ENCODE measurements at places on chromosomes 2 and 18.

GRCh38 chr2:111225856-111226255 lies 105.1 kb downstream of the BCL2L11 start:
- no peak for DNase-seq

GRCh38 chr2:192377173-192377572 lies 182.4 kb upstream of the TMEFF2 start:
- no peak for DNase-seq

DNA sequence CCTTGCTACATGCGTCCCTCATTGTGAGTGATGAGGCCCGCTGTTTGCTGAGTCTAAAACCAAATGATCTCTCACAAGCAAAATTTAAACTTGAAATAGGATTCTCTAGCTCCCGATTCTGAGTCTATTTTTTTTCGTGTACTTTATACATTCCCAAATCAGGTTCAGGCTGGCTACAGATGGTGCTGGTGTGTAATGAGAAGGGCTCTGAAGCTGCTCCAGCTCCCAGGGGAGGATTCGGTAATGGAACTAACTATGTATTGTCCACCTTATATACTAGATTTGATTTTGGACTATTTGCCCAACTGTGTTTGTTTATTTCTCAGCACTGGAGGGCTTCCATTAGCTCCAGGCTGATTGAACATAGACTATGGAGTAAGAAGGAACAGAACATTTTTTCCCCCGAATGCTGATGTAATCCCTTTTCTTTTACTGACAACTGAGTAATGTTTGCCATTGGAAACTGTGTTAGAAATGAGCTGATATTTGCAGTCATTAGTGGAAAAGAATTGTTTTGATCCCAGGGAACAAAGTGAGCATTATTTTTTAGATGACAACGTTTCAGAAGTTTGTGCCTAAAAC lies 274.0 kb upstream of the FIGN start:
- DNase-seq: no peak

GRCh38 chr18:24219561-24220317 lies 80.9 kb downstream of the CABYR start:
- DNase-seq: no peak

DNA sequence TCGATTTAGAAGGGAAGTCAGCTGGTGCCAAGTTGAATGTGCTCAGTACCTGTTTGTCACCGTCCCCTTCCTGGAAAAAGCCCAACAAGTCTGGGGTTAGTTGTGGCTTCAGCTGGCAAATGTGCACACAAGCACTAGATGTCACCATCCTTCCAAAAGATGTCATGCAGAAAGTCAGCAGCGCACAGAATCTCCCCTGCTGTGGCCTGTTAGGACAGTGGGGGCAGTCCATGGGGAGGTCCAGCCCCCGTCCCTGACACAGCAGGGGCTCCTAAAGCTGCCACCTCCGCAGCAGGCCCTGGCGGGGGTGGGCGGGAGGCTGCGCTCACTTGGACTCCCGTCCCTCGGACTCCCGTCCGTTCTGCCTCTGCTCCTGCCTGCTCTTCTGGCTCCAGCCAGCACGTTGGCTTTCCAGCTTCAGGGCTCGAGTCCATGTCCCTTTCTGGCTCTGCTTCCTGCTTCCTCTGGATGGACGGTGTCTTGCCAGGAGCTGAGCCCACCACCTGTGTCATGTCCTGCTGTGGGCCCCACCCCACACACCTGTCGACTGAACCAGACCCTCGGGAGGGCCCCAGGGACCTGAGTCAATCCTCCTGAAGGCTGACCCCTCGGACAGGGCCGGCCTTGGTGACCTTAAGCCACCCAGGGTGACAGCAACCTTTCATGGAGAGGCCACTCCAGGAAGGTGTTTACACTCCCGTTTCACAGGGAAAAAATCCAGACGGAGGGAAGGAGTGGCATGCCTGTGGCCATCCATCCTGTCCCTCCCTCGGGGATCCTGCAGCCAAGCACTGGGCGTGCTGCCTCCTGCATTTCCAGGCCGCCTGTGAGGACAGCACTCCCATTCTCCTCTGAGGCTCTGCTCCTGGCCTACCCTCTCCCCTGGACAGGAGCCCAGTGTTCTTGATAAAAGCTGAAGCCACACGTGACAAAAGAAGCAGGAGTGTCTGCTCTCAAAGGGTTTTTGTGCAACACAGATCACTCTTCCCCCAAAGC lies 8.5 kb downstream of the RAB17 start:
- peak; percentile 72 for DNase-seq

DNA sequence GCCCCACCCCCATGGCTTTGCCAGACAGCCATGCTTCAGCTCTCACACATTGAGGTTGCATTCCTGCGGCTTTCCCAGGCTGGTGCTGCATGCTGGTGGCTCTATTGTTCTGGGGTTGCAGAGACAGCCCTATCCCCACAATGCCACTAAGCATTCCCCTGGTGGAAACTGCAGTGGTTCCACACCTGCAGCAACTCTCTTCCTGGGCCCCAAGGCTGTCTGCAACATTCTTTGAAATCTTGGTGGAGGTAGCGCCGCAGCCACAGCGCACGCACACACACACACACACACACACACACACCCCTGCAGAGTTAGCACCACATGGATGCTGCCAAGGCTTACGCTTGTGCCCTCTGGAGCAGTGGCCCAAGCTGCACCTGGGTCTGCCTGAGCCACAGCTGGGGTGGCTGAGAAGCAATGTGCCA lies 21.4 kb downstream of the SFXN5 start:
- DNase-seq: peak; percentile 64

- no peak for DNase-seq
Measured at GRCh38 chr2:85564144-85564563, 2.9 kb upstream of the GGCX start.

GRCh38 chr2:74146929-74147726 lies 584 bp downstream of the BOLA3 start:
- no peak for DNase-seq

GRCh38 chr2:229474125-229474524 lies 203.0 kb upstream of the PID1 start:
- no peak for DNase-seq

GRCh38 chr18:30987467-30988241 lies 54.9 kb downstream of the DSC3 start:
- DNase-seq: no peak

- DNase-seq: no peak
Measured at GRCh38 chr2:64548761-64549160, 24.6 kb downstream of the AFTPH start.

GRCh38 chr2:183011743-183012142 lies 26.5 kb downstream of the NCKAP1 start:
- no peak for DNase-seq

- peak; percentile 70 for DNase-seq
Measured at GRCh38 chr2:236177604-236177966, 9.4 kb upstream of the GBX2 start.

- no peak for DNase-seq
Measured at GRCh38 chr2:68371581-68371980, 6.5 kb downstream of the PLEK start.

DNA sequence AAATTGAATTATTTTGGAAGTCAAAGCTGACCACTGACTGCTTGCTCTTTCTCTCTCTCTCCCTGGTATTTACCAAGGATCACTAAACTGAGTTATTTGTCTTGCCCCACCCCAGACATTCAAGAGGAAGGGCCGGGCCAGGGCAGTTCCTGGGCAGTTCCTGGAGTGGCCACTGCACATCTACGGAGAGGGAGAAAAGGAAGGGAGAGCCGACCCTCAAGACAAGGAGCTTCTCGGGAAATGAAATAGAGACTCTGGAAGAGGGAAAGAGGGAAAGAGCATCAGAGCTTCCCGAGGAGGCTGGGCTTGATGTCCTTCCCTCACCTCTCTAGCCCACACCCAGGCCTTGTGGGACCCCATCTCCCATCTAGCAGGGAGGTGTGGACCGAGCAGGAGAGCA lies 83.1 kb downstream of the SEPTIN10 start:
- no peak for DNase-seq

DNA sequence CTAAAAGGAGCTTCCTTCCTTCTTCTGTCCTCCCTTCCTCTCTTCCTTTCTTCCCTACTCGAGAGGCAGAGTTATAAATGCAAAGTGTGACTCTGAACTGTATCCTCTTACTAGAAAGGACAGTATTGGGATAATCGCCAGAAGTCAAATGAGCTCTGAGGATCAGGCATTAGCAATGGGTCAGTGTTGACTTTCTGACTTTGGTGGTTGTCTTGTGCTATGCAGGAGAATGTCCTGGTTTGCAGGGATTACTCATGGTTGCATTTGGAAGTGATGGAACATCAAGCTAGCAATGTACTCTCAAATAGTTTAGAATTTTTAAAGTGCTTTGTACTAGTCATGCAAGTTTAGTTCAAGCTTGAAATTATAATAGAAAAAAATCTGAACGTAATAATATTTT lies 115.6 kb downstream of the TXNL1 start:
- DNase-seq: peak; percentile 50

DNA sequence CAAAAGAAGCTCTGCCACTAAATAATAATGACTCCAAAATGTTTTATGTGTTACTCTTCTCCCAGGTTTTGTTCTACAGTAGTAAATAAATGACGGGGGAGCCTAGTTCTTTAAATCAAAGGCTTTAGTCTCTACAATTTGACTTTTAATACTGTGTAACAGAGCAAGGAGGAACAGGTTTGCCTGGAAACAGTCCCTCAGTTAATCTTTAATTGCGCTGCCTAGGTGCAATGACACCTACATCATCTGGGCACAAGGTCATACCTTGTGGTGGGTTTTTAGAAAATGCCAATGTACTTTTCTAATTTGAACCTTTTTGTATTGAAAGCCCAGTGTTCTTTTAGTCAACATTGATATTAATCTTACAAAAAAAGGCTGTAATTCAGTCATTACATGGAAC lies 287.3 kb upstream of the SETBP1 start:
- DNase-seq: no peak

GRCh38 chr2:6206882-6207281 lies 514.7 kb downstream of the SOX11 start:
- no peak for DNase-seq

GRCh38 chr2:43825841-43826240 lies 12.8 kb downstream of the ABCG5 start:
- DNase-seq: no peak

DNA sequence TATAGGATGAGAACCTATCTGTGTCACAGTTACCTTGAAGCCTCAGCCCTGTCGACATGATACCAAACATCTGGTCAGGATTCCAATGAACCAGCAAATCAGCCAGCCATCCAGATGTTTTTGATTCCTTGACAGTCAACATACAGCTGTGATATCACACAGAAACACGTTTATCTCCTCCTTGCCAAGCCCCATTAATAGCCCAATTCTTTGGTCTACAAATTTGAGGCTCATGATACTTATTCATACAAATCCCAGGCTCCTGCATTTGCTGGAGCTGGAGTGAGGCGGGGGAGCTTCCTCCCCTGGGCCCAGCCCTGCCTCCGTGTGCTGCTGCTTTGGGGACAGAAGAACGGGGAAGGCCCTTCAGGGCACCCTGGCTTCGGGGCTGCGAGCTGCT lies 611.6 kb upstream of the SALL3 start:
- DNase-seq: no peak

- DNase-seq: no peak
Measured at GRCh38 chr2:63819256-63819655, 22.4 kb upstream of the UGP2 start.

DNA sequence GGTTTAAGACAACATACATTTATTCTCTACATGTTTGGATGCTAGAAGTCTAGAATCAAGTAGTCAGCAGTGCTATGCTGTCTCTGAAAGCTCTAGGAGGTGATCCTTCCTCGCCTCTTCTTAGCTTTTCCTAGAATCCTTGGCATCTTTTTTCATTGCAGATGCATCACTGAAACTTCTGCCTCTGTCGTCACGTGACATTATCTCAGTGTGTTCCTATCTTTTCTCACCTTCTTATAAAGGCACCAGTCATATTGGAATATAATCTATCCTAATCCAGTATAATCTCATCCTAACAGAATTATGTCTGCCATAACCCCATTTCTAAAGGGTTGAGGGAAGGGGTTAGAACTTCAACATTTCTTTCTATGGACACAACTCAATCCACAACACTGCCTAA lies 851.2 kb upstream of the CRIM1 start:
- no peak for DNase-seq

GRCh38 chr2:78979380-78980151 lies 45.9 kb upstream of the REG3G start:
- peak; percentile 18 for DNase-seq

DNA sequence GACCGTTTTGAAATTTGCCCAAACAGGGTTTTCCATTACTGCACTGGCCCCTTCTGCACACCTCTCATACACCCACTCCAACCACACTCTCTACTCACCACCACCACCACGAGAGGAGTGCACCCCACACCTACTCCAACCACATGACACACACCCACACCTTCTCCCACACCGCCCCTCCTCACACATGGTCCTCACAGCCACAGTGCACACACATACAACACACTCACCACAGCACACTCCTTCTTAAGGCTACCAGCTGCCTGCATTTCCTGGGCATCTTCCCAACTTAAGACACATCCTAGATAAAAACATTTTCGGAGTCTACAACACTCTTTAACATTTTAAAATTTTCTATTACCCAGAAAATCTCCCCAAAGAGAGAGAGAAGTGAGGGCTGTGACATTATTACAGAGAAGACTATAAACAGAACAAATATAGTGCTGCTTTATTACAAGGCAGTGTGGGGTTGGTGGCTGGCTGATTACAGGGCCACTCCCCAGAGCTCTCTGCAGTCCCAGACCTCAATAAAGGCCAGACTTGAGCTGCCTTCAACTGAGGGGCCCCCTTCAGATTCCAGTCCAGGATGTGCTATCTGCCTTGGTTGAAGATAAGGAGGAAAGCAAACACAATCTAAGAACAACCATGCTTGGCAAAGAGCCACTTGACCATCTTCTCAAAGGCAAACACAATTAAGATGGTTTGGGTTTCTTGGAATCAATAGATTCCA lies 36.1 kb downstream of the NHEJ1 start:
- no peak for DNase-seq

GRCh38 chr2:174499371-174499770 lies 12.5 kb upstream of the GPR155 start:
- DNase-seq: no peak

DNA sequence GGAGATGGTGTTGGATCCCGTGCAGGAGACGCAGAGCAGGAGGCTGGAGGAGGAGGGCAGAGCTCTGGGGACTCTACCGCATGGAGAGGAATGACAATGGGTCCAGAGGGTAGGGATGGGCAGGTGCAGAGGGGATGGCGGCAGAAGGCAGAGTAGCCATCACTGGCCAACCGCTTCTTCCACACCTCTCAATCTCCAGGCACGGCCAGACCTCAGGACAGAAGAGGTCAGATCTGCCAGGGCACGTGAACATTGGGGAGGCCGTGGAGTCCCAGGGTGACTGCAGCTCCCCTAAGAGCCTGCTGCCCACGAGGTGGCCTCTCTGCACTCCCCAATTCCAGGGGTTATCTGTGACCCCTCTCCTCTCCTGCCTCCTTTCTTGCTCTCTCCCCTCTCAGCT lies 162.7 kb upstream of the HDAC4 start:
- no peak for DNase-seq
